ENCODE measurements at places on chromosomes 13 and 19.

DNA sequence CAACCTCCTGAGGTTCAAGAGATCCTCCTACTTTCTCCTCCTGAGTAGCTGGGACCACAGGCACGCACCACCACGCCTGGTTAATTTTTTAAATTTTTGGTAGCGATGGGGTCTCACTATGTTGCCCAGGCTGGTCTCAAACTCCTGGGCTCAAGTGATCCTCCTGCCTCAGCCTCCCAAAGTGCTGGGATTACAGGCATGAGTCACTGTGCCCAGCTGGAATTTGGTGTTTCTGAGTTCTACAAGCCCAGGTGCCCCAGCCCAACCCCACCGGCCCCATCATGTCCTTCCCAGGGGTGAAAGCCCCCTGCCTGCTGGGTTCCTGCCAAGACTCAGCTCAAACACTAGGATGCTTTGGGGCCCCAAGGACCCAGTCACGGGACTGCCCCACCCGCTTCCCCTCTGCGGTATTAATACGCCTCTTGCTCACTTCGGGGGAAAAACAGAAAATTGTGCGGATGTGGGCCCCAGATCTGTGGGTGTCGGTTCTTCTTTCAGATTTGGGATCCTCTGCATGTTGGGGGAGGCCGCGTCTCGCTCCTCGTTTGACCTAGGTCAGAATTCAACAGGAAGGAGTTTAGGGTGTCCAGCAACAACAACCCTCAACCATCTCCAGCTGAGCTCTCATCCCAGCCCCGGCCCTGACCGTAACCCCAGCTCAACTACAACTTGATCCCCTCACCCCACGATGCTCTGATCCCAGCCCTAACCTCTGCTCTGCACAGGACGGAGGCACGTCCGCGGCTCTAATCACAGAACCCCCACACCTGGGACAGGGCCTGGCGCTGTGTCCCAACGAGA lies 3.7 kb upstream of the FCER2 start:
- H3K36me3 ChIP-seq: no peaks in the 10 kb centered on the region
- DNase-seq: no peak
- no peaks in the 10 kb centered on the region for H3K4me1 ChIP-seq
- no peak overlapping the region for H3K4me3 ChIP-seq

DNA sequence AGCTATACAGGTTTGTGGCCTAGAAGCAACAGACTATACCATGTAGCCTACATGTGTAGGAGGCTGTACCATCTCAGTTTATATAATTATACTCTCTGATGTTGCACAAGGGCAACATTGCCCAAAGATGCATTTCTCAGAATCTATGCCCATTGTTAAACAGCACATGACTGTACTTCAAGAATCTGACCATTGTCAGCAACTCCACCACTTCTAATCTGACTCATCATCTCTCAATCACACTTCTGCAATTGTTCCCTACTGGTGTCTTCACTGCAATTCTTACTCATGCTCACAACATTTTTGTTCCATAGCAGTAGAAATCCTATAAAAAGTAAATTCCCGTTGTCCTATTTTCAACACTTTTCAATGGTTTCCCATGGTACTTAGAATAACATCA lies 63.9 kb upstream of the ATXN8OS start:
- H3K27me3 ChIP-seq: no peaks in the 10 kb centered on the region
- no peaks in the 10 kb centered on the region for H3K36me3 ChIP-seq
- no peak overlapping the region for H3K4me3 ChIP-seq
- no peak overlapping the region for H3K27ac ChIP-seq
- no peak for DNase-seq
- no peaks in the 10 kb centered on the region for H3K4me1 ChIP-seq

DNA sequence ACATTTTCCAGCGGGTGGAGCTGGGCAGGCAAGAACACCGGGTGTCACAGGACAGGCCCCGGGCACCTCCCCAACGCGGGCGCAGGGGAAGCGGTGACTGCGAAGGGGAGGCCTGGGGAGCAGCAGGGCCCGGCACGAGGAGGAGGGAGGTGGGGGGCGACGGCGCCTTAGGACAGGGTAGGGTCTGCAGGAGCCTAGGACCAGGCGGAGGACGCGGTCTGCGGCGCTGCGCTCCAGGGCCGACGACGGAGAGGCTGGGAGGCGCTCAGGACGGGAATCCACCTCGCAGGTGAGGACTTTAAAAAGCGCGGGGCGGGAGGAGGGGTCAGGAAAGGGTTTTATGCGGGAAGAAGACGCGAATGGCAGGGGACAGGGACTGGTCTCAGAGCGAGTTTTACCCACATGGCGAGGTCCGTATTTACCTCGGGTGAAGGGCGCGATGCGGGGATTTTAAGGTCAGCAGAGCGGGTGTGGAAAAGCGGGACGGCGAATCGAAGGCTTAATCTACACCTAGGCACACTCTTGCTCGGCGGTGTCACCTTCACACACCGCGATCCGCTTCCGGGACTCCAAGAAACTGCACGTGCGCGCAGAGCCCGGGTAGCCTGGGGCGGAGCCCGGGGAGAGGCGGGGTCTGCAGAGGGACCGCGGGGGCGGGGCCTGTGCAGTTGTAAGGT lies 13.5 kb downstream of the ERVV-2 start:
- H3K4me1 ChIP-seq: no peaks in the 10 kb centered on the region
- H3K36me3 ChIP-seq: no peaks in the 10 kb centered on the region
- H3K27me3 ChIP-seq: no peaks in the 10 kb centered on the region
- no peak overlapping the region for H3K4me3 ChIP-seq
- no peak overlapping the region for H3K27ac ChIP-seq
- no peak for DNase-seq

DNA sequence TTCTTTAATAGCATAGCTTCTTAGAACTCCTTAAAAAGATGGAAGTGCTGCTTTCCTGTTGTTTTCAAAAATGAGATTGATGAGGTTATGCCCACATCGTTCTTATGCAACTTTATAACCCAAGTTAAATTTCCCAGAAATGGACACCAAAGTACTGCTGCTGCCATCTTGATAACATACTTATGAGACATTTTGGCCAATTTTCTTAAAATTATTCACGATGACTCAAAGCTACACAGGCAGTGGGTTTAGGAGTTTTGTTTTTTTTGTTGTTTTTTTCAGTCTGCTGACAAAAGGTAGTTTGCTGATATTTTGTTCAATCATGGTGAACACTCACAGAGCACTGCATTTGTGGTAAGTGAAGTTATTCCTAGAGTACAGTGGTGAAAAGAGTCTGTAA lies 54.9 kb upstream of the RFC3 start:
- DNase-seq: no peak
- no peaks in the 10 kb centered on the region for H3K27me3 ChIP-seq
- H3K36me3 ChIP-seq: no peaks in the 10 kb centered on the region
- no peak overlapping the region for H3K27ac ChIP-seq
- H3K4me1 ChIP-seq: no peaks in the 10 kb centered on the region

DNA sequence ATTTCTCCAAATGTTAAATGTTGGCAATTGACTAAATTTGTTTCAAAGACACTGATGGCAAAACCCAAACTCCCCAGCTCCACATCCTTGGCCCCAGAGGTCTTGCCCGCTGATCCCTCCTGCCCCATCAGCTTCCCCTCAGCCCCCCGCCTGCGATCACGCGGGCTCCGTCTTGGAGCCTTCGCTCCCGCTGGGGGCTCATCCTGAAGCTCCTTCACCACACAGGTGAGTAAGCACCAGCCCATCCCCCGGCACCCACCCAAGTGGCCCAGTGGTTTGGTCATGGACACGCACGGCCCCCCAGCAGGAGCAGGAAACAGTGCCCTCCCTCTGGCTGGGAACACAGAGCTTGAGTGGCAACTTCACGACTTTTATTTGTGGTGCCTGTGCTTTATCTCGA lies 14.9 kb downstream of the EPS8L1 start:
- DNase-seq: no peak
- no peak overlapping the region for H3K27ac ChIP-seq
- no peaks in the 10 kb centered on the region for H3K27me3 ChIP-seq
- no peak overlapping the region for H3K4me3 ChIP-seq

DNA sequence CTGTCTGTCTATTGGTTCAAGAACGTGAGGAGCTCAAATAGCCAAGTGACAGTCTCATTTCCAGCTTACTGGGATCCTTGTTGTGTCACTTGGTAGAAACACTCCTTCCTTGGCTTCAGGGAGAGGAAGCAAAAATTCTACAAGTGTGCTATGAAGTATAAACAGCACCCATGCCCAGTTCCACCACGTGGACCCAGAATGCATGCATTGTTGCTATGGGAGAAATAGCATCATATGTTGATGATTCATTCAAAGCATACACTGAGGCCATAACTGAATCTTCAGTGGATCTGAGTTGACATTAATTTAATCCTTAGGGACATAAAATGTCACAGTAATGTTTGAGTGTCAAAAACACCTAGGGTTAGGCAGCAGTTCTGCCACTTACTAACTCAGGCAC lies 199.0 kb upstream of the RXFP2 start:
- H3K27ac ChIP-seq: no peak overlapping the region
- no peaks in the 10 kb centered on the region for H3K4me1 ChIP-seq
- no peak for DNase-seq
- H3K27me3 ChIP-seq: no peaks in the 10 kb centered on the region
- no peak overlapping the region for H3K4me3 ChIP-seq

- no peak overlapping the region for H3K4me3 ChIP-seq
Observed at GRCh38 chr19:30155381-30156200, 213.6 kb downstream of the URI1 start.

DNA sequence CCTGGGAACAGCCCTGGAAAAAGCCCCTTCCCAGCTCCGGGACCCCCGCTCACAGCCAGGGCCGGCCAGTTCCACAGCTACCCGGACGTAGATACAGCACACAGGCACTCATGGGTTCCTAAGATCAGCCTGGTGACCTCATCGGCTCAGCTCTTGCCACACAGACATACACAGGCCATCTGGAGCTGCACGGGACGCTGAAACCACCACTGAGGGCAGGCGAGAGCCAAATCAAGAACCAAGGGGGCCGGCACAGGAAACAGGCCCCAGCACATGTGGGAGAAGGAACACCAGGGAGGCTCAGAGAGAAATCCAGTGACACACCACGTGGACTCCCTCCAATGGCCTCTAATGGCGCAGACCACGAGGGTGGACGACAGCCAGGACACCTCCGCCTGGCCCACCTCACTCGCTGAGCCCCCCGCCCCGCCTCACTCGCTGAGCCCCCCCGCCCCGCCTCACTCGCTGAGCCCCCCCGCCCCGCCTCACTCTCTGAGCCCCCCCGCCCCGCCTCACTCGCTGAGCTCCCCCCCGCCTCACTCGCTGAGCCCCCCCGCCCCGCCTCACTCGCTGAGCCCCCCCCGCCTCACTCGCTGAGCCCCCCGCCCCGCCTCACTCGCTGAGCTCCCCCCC lies 69.7 kb upstream of the C13orf46 start:
- H3K27me3 ChIP-seq: no peaks in the 10 kb centered on the region
- H3K27ac ChIP-seq: no peak overlapping the region
- DNase-seq: no peak
- no peaks in the 10 kb centered on the region for H3K4me1 ChIP-seq
- no peak overlapping the region for H3K4me3 ChIP-seq

- no peaks in the 10 kb centered on the region for H3K36me3 ChIP-seq
- H3K27ac ChIP-seq: no peak overlapping the region
- H3K4me3 ChIP-seq: no peak overlapping the region
- H3K27me3 ChIP-seq: no peaks in the 10 kb centered on the region
Observed at GRCh38 chr13:95020298-95020987, 280.8 kb downstream of the ABCC4 start.

DNA sequence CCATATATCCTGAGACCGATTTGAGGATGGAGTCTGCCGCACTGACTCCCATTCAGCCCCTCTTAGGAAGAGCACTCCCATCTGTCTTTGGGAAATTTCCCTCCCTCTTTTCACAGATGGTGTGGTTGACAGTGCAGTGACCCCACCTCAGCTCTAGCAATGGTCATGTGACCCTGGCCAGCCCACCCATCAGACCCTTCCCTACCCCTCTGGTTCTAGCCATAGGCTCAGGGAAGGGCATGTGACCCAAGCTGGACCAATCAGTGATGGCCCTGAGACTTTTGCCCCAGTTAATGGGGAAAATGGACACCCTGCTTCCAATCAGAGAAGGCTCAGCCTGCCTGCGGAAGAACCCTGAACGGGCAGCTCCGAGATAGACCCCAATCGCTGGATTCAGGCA lies 26.3 kb downstream of the IL12RB1 start:
- DNase-seq: no peak
- H3K4me3 ChIP-seq: no peak overlapping the region
- H3K4me1 ChIP-seq: peaks cover 8% of the 10 kb centered on the region
- H3K36me3 ChIP-seq: no peaks in the 10 kb centered on the region
- H3K27ac ChIP-seq: no peak overlapping the region

GRCh38 chr13:63393112-63393511 lies 1977.5 kb upstream of the PCDH20 start:
- H3K27me3 ChIP-seq: no peaks in the 10 kb centered on the region
- no peak overlapping the region for H3K4me3 ChIP-seq
- DNase-seq: no peak
- no peaks in the 10 kb centered on the region for H3K4me1 ChIP-seq

- H3K27ac ChIP-seq: no peak overlapping the region
- H3K4me3 ChIP-seq: no peak overlapping the region
- no peaks in the 10 kb centered on the region for H3K36me3 ChIP-seq
- no peaks in the 10 kb centered on the region for H3K27me3 ChIP-seq
- DNase-seq: no peak
Observed at GRCh38 chr13:79631051-79631659, 150.2 kb downstream of the NDFIP2 start.

DNA sequence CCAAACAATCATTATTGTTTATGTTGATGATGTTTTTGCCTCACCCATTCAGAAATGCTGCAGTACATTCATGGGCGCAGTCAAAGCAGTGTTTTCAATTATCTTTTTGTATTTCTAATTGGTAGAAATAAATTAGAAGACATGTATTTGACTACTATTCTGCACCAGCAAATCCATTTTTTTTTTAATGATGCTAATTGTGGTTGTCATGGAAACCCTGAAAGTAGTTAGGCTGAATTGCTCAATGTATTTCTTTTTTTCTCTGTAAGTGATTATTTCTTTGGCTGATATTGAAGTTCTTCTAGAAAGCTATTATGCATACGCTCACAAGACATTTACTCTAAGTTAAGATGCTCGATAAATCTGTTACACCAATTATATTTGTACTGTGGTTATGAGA lies 101.2 kb downstream of the RFC3 start:
- H3K36me3 ChIP-seq: no peaks in the 10 kb centered on the region
- H3K4me1 ChIP-seq: no peaks in the 10 kb centered on the region
- no peak for DNase-seq
- H3K27ac ChIP-seq: no peak overlapping the region
- H3K4me3 ChIP-seq: no peak overlapping the region

DNA sequence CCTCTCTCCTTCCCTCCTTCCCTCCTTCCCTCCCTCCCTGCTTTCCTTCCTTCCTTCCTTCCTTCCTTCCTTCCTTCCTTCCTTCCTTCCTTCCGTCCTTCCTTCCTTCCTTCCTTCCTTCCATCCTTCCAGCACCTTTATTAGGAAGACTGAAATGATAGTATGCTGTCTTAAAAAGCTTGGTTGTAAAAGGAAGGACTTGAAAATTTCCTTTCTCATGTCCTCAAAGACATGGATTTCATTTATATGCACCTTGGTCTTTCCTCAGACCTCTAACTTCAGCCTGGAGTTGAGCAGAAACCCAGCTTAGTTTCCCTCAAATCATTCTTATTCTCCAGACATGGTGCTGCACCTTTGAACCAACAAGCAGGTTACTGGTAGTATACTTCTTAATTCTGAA lies 141.7 kb downstream of the GPC6 start:
- no peak for DNase-seq
- H3K4me3 ChIP-seq: no peak overlapping the region
- H3K4me1 ChIP-seq: no peaks in the 10 kb centered on the region
